ENCODE measurements at places on chromosomes 1 and 21. TPM values are rescaled to one million over a fixed set of nuclear protein-coding genes. Genes with fewer than 3 reads are reported as not detected.

B3GALT2 gene
- 2.5 TPM for total RNA-seq

SYT11 gene
- total RNA-seq = 25.1 TPM

PDPN gene
- total RNA-seq = 22.5 TPM

- no peak for DNase-seq
These were observed 1006.9 kb upstream of the PRMT6 start for GRCh38 chr1:106049595-106049994.

- DNase-seq = no peak
These were observed 91.1 kb downstream of the NPHP4 start for GRCh38 chr1:5901150-5901549.

DNA sequence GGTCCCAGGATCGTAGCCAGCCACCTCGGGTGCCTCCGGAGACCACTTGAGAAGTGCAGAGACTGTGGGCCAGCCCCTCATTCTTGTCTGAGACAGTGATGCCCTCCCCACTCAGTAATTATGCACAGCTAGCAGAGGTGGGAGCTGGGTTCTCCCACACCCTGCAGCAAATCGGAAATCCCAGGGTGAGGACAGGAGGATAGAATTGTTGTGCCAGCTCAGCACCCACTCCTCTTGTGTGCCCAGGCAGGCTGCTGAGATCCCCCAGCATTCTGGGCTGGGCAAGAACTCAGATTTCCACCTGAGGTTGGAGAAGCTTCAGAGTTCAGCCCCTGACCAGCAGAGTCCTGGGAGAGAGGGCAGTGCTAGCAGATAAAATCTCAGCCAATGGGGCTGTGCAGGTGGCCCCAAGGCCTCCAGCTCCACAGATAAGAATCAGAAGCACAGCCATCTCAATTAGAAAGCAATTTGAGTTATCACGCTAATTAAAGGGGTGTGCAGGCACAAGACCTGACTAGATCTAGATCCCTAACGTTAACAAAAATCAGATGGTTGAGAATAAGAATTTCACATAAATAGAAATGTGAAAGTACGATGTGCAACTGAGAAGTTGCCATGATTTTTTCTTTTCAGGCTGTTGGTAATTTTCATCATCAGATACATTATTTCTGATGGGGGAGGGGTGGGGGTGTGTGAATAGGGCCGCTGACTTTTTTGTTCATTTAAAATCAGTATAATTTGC lies 45.5 kb upstream of the IRF2BP2 start:
- DNase-seq = peak; percentile 68

GRCh38 chr1:111476761-111477309 lies 3.1 kb downstream of the C1orf162 start:
- DNase-seq = peak; percentile 89

Measured in esophagus muscularis mucosa (tissue), 4 donors.